ENCODE measurements at places on chromosomes 4 and X.

- peak; percentile 26 for DNase-seq
Observed at GRCh38 chrX:32530802-32531403, 680.4 kb downstream of the DMD start.

GRCh38 chr4:43990963-43991362 is 457.6 kb downstream of the KCTD8 start:
- no peak for DNase-seq

- peak; percentile 85 for DNase-seq
Observed at GRCh38 chr4:127698789-127699200, 31.4 kb upstream of the SLC25A31 start.

DNA sequence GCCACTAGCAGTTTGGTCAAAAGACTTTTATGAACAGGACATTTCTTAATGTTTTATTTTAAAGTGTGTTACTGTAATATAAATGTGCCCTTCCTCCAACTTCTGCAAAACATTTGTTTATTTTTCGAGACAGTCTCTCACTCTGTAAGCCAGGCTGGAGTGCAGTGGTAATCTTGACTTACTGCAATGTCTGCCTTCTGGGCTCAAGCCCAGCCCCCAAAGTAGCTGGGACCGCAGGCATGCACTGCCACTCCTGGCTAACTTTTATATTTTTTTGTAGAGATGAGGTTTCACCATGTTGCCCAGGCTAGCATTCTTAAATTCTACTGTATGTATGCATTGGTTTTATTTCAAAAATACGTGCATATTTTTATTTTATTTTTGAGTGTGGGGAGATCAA is 1201.9 kb downstream of the STIM2 start:
- no peak for DNase-seq

GRCh38 chrX:12234534-12235329 is 96.5 kb downstream of the FRMPD4 start:
- DNase-seq, result no peak

- DNase-seq, result peak; percentile 98
Observed at GRCh38 chr4:38667085-38667893, 3.3 kb downstream of the KLF3 start.

DNA sequence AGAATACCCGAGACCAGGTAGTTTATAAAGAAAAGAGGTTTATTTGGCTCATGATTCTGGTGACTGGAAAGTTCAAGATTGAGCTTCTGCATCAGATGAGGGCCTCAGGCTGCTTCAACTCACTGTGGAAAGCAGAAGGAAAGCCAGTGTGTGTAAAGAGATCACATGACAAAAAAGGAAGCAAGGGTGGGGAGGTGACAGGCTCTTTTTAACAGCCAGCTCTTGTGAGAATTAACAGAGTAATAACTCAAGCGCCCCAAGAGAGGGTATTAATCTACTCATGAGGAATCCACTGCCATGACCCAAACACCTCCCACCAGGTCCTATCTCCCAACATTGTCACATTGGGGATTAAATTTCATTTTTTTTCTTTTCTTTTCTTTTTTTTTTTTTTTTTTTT is 6.3 kb upstream of the YIPF6 start:
- no peak for DNase-seq

DNA sequence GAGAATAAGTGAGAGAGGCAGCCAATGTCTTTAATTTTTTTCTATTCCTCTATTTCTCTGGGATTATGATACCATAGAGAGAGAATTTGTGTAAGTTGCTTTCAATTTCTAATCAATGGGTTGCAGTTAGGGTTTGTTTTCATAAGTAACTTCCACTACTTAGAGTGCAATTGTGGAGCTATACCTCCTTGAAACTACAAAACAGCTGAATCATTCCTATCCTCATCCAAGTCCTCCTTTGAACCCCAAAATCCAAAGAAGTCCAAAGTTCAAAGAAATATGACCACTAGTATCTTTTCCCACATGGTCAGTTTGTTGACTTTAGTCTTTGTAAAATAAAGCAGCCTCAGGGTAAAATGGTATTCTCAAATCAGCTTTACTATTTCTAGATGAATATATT is 1085.4 kb upstream of the INTU start:
- no peak for DNase-seq

- DNase-seq, result no peak
Observed at GRCh38 chr4:177351622-177352244, 42.1 kb downstream of the NEIL3 start.

- peak; percentile 18 for DNase-seq
Observed at GRCh38 chrX:70176938-70177533, at the start of gene DGAT2L6. TSS of gene DGAT2L6 (plus strand) at chrX:70177483. CDS start at chrX:70177583, 100 bp downstream.

- no peak for DNase-seq
Observed at GRCh38 chrX:40392599-40392998, 188.2 kb upstream of the ATP6AP2 start.

GRCh38 chr4:47831026-47831679 is 6.7 kb downstream of the CORIN start:
- DNase-seq, result no peak

GRCh38 chr4:84502333-84502954 is 3.4 kb upstream of the NKX6-1 start:
- no peak for DNase-seq

DNA sequence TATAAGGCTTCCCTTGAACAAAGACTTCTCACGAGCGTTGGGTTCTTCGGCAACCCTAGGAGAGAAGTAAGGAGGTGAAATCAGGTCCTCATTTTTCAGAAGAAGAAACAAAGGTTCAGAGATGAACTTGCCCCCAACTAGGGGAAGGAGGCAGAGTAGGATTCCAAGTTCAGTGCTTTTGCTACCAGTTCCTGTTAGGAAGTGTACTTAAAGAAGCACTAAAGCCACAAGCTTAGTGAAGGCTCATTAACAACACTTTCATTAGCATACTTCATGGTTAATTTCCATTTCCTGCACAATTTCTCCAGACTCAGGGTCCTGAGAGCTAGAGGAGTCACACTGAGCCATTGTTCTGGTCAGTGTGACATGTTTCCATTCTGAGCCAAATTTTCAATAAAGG is 52.1 kb downstream of the VSIG4 start:
- no peak for DNase-seq

GRCh38 chrX:10310511-10310910 is 153.7 kb downstream of the CLCN4 start:
- no peak for DNase-seq

DNA sequence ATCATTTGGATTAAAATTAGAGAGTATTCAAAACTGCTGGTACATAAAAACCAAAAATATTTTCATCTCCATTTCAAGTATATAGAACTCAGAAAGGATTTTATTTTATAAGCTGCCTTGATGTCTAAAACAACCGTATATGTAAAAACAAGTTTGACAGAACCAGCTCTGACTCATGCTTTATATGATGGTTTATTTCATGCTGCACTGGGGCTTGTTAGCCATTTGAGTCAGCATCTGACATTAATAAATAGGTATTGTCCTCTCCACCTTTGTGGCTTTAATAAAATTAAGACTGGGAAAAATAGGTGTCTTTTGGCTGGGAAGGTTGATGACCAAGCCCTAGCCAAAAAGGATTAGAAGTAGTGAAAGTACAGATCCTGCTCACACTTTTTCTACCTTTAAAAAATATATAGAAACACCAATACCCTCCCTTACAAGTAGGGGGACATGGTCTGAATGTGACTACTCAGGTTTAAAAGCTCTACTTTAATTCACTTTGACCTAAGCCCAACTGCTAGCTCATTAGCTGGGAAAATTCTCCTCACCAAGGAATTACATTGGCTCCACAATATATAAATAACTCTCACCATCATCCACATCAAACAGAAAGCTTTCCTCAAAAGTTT is 228.1 kb downstream of the ADAMTS3 start:
- no peak for DNase-seq

DNA sequence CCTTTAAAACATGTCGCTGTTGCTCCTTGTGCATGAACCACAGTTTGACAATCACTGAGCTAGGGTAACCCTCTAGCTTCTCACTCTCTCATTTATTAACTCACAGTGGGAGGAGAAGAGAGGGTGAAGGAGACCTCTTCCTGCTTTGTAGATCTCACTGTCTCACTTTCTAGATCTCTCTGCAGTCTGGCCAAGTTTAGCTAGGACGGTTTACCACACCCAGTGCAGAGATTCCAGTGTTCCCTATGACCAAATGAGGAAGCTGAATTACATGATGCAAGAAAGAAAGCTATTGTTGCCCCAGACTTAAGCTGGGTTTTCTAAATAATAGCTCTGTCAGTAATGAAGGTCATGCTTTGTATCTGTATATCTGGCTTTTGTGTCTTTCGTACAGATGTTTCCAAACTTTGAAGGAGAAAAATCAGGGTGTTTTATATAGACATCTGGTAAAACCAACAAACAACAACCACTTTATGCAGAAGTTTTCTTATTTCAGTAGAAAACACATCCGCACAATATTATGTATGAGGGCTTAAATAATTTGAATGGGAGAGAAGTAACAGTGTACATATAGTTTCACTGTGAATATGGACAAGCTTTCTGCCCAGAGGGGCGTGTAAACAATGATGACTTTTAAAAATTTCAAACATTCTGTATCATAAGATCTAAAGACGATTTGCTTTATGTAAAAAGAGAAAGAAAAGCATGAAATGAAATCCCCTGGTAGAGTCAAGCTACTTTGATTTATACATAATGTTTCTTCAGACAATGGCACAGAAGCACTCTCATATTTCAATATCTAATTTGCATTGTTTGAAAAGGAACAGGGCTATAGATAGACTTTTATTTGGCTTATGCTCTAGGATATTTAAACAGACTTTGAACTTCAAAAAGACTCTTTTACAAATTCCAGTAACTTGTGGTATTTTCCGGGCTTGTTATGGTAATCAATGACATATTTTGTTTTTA is 582.3 kb downstream of the FSTL5 start:
- DNase-seq, result peak; percentile 28

GRCh38 chrX:132092439-132093065 is 35.3 kb downstream of the FRMD7 start:
- peak; percentile 59 for DNase-seq

DNA sequence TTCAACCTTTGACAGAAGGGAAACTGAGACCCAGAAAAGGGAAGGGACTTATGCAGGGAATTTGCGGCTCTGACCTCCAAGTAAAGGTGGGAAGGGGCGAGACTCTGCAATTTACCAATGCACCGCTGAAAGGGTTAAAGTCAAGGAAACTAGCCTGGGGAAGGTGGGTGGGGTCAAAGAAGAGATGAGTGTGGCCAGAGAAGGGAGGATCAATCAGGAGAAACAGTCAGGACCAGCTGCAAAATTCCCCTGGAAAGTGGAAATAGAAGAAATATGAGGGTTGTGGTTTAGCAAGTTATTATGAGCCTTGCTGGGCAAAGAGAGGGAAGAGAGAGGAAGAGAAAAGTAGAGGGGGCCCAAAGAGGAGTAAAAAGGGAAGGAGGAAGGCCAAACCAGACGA is 30.5 kb downstream of the STARD8 start:
- no peak for DNase-seq

DNA sequence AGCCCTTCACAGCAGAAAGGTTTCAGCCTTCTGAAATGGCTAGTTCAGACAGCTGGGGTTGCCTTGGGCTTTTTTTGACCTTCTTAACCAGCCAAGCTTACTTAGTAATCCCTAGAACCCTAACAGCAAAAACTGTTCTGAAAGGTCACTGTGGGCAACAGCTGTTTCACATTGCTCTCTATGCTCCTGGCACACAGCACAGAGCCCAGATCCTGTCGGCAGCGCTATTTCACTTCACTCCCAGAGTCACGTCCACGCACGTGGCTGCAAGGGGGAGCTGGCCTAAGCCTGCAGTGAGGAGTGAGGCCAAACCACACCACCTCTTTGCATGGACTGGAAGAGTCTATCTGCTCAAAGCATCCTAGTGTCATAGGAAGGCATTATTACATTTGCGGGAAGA is 32.0 kb upstream of the STS start:
- DNase-seq, result no peak

DNA sequence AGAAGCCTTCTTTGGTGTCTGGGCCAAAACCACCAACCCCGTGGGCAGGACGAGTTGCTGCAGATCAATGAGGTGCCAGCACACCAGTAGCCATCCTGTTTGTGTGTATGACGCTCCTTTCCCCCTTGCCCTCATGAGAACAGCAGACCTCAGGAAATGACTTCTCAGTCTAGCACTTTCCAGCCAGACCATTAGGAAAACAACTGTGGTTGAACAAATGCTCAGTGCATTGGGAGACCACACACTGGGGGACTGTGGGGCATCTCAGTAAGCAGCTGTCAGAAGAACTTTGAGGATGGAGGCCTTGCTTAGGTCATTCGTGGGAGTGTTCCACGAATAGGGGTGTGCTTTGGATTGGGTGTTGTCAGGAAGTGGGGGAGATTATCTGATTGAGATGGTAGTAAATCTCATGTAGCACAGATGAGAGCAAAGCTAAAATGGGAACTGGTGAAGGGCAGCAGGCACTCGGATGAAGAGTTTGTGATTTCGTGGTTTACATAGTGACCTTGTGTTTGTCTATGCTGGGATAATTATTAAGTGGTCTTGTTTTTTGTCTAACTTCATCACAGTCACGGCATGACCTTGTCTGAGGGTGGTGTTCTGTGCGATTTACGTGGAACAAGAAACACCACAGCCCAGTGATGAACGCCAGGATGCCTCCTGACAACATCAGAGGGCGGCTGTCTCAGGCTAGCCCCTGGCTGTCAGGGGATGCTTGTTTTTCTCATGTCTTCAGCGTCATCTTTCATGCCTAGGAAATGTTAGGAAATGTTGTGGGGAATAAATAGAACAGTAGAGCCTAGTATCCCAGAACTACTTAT is 70.1 kb downstream of the USP46 start:
- peak; percentile 74 for DNase-seq

DNA sequence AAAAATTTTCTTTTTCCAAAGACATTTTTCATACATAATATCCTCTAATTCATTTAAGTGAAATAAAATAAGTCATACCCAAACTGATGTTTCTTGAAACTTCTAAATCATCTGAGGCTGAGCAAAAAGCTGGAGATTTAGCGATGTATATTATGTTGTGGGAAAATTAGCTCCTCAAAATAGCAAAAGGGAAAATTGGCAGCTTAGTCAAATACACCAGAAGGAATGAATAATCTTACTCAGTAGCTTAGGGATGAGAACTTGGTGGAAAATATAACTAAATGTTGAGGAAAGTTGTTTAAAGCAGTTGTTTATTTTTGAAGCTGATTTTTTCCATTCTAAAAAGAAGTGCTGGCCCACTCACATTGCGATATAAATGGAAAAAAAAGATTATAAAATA is 40.9 kb downstream of the GABRA4 start:
- DNase-seq, result no peak

GRCh38 chrX:37745835-37746217 is 34.0 kb upstream of the CYBB start:
- DNase-seq, result no peak

- peak; percentile 98 for DNase-seq
Observed at GRCh38 chr4:122045533-122045932, 93.7 kb upstream of the TRPC3 start.

All from fibroblast of skin of right biceps (primary cell).